CD4-positive, alpha-beta T cell treated with Interleukin-1 beta for 1 hour (primary cell): ENCODE measurements at places on chromosomes 5 and 9.
A peak's percentile ranks its signal among the peaks of the same experiment; 100 is the strongest.

DNA sequence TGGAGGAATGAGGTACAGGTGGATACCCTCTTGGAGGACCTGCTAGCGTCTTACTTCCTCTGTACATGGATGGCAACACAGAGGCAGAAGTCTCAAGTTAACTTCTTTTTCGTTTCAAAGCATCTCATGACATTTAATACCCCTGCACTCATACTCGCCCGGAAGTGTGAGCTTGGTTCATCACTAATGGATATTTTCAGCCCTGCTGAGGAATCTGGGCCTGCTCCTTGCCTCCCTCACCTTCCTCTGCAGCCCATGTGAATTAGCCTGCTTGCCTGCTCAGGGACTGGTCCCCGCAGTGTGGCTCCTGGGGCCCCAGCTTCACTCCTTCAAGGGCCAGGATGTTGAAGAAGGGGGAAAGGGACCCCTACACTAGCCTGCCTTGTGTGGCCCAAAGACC, 34.1 kb downstream of the GADD45G start:
- no peak for DNase-seq

GRCh38 chr9:131284856-131285255, 4.7 kb upstream of the PLPP7 start:
- no peak for DNase-seq

DNA sequence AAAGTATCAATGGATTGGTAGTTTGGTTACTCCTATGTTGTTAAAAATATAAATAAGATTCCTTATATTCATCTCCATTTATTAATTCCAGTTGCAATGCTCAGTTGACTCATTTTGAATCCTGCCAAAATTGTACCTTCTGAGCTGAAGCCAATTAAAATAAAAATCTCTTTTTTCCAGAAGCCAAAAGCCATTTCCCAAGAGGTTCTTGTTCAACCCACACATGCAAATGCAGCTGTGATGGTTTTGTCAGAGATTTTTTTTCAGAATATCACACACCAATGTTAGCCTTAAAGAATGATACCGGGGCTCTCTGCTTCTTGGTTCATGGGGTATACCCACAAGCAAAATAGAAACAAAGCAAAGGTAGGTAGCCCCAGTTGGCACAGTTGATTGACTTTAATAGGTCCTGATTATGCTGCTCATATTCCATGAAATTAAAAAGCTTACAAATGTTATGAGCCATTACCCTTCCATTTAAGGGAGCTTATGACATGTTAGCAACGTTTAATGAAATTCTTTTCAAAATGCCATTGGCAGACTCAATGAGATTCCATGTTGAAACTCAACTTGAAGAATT, 208.0 kb downstream of the SGCD start:
- DNase-seq, result no peak

DNA sequence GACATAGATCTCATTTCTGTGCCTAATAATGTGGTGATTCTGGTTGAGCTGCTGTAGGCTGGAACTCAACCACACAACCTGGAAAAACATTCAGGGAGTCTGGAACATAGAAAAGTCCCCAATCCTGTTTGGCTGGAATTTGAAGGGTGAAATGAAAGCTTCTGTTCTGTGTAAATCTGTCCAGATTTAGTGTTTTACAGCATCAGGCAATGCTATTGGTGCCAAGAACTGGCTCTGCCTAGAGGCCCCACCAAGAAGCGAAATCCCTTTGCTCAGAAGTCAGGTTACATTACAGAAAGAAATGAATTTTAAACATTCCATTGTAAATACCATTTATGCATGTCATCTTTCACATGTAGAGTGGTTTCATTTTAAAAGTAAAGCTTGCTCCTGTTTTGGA, 56.3 kb downstream of the TMEM174 start:
- no peak for DNase-seq

DNA sequence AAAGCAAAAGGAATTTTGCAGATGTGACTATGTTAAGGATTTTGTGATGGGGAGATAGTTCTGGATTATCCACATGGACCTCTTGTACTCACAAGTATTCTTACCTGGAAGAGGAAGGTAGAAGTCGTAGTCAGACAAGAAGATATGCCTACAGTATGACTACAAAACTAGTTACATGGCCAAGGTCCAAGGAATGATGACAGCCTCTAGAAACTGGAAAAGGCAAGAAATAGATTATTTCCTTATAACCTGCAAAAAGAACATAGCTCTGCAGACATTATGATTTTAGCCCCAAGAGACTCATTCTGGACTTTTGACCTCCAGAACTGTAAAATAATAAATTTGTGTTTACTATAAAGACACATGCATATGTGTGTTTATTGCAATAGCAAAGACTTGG, 226.9 kb downstream of the FER start:
- DNase-seq, result no peak

DNA sequence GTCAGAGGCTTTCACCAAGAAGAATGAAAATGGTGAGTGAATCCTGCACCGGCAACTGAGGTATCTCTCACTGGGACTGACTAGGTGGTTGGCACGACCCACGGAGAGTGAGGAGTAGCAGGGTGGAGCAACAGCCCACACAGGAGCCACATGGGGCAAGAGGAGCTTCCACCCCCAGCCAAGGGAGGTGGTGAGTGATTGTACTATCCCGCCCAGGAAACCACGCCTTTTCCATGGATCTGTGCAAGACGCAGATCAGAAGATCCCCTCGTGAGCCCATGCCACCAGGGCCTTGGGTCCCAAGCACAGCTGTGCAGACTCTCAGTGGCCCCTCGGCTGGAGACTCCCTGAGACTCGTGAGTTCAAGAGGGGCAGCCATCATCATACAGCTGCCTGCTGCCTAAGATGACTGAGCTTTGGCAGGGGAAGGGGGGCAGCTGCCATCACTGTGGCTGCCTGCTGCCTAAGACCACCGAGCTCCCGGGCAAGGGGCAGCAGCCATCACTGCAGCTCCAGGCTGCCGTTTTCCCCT, 229.5 kb downstream of the AP3B1 start:
- DNase-seq, result no peak

DNA sequence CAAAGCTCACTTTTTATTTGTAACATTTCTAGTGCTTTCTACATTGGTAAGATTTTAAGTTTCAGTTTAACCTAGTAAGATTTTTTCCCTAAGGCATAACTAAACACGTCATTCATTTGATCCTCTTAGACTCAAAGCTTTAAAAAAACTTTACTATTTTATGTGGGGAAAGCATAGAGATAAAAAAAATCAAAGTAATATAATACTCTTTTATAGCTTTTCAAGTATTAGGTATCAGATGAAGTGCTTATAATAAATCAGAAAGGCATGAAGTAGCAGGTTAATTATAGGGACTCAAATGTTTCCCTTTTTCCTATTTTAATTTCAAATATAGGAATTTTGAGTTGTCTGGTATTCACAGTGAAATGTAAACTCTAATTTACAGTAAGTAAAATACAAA, 68.0 kb upstream of the POU5F2 start:
- DNase-seq, result no peak

- no peak for DNase-seq
Observed at GRCh38 chr5:167352801-167353200, 938.6 kb upstream of the WWC1 start.

GRCh38 chr5:93532370-93532769, 48.6 kb downstream of the NR2F1-AS1 start:
- DNase-seq, result no peak

DNA sequence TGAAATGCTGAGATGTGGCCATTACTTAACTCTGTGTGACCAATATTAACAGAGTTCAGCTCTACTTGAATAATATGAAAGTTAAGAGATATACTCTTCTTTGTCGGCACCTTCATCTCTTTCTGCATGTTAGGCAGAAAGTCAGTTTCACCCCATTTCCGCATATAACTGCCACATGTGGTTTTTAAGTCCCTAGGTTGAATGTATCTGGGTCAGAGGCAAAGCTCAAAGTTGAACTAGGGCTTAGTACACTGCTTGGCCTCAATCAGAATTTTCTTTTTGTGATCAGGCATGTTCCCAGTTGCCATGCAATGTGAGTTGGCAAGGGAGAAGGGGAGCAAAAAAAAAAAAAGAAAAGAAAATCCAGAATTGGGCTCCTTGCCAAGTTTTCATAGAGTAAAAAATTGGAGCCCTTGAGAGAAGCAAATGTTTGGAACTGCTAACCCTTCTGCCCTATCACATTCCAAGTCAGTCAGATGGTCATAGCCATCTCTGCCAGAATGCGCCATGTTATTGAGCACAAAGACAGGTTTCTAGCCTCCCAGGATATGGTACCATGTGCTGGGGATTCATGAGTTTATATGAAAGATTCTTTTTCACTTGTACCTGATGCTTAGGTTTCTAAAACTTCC, 251.2 kb upstream of the RORB start:
- no peak for DNase-seq

- DNase-seq, result no peak
Observed at GRCh38 chr5:7970816-7971215, 101.9 kb downstream of the MTRR start.

DNA sequence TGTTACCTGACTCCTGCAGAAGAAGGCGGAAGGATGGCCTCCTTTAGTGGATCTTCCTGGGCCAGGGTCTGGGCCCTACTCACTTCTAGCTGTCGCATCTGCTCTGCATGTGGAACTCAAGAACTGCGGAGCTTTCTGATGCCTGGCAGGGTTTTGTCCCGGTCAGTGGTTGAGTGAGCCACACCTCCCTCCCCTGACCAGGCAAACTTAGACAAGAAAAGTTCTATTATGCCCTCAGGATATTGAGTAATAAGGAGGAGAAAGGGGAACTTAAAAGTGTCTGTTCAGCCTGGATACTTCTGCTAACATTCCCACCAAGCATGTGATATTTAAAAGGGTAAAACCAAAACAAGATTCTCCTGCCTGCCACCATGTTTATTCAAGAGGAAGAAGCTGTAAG, at the start of gene FYB1:
TSS of gene FYB1 (minus strand) at position 127 of the 400 bp plus-strand sequence. CDS start 16,603 bp downstream, outside the sequence.
- DNase-seq, result peak; percentile 27

GRCh38 chr5:7597059-7597642, 201.2 kb downstream of the ADCY2 start:
- DNase-seq, result no peak

- no peak for DNase-seq
Observed at GRCh38 chr9:87910821-87911220, 6.9 kb upstream of the SPATA31C1 start.

DNA sequence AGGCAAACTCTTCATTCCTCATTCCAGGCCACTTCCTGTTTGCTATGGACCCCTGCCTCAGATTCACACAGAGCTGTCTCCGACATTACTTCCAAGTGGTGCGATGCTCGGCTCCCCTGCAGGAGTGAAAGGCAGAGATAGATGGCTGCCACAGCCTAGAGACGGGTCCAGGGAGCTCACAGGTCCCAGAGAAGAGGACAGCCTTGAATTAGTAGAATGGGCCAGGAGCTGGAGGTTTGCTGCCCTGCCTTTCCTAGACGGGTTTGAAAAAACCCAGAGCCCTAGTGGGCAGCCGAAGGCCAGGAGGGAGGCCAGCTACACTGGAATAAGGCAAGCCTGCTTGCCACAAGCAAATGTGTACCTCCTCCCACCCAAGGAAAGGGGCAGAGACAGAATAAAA, 1.8 kb downstream of the ANKRD34B start:
- no peak for DNase-seq

GRCh38 chr9:110307191-110307590, 30.5 kb downstream of the TXNDC8 start:
- DNase-seq, result no peak

DNA sequence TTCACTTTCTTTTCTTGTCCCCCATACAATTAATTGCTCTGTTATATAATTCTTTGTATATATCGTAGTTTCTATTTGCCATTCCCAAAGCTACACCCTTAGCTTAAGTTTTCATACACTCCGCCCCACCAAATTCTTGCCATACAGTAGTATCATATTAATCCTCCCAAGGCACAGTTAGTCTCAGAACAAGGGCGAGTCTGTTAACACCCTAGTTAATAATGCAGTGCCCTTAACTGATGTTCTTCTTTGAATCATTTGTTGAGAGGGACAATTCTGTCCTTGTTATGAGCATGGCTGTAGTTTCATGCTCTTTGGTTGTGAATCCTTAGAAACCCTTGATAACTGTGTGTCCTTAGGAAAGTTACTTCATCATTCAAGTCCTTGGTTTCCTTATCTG, 206.2 kb downstream of the CFAP90 start:
- no peak for DNase-seq

DNA sequence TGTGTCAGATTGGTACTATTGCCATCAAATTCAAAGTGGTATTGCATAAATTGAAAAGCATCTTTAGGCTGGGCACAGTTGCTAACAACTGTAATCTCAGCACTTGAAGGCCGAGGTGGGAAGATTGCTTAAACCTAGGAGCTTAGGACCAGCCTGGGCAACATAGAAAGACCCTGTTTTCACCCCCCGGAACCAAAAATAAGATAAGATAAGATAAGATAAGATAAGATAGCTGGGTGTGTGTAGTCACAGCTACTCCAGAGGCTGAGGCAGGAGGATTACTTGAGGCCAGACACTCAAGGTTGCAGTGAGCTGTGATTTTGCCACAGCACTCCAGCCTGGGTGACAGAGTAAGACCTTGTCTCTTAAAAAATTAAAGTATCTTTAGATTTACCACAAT, 297.9 kb upstream of the SEMA6A start:
- no peak for DNase-seq

DNA sequence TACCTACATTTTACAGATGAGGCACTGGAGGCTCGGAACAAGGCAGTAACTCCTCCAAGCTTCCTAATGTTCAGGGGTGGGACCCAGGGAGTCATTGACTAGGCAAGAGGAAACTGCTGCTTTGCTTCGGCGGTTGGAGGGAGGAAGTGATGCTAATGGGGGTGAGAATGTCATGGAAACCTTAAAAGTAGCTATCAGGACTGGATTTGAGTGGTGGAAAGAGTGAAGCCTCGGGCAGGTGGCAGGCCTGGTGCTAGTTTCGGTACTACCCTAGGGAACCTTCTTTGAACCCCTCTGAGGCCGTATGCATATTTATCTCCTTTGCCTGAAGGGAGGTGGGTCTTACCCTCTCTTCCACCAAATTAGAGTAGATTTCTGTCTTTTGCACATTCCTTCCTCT, 1.6 kb downstream of the BSPRY start:
- peak; percentile 39 for DNase-seq

GRCh38 chr9:126499005-126499910, 114.5 kb upstream of the LMX1B start:
- DNase-seq, result peak; percentile 40

- no peak for DNase-seq
Observed at GRCh38 chr9:16414451-16414850, 456.0 kb downstream of the BNC2 start.

DNA sequence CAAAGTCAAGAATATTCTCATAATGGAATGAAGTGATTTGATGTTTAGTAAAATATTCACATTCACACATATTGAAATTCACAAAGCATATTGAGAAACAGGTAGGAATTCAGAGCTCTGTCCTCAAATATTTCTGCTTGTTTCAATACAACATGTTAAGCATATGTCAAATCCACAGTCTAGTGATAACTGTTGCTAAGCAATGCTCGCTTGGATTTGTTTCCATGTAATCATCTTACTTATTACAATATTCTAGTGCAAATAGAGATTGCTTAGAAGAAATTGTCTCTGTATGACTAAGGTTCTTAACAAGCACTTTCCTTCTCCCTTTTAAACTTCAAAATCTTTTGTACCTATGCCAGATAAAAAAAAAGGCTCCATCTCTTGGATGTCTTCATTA, 995.7 kb downstream of the CDH18 start:
- no peak for DNase-seq

- no peak for DNase-seq
Observed at GRCh38 chr9:135246248-135247205, 159.1 kb downstream of the OLFM1 start.
